Mucosa of descending colon (tissue), 3 donors: ENCODE measurements at places on chromosomes 3 and 15. TPM values are rescaled to one million over a fixed set of nuclear protein-coding genes. Genes with fewer than 3 reads are reported as not detected.

DNA sequence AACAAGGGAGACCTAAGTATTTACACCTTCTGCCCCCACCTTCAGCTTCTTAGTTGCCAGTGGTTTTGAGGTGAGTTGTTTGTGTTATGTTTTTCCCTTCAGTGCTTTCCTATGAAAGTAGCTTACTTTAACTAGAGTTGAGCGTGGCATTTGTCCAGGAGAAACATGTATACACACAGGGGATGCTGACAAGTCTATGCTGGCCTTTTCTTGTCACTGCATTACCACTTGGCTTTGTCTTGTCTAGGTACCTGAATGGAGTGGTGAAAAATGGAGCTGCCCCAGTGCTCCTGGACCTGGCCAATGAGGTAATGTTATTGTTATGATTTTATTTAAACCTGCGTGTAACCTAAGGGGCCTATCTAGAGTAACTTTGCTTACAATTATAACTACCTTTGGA is 74.4 kb downstream of the CDIN1 start:
- no peak for DNase-seq

GRCh38 chr15:88651136-88651732 is 12.4 kb downstream of the ISG20 start:
- DNase-seq: no peak

DNA sequence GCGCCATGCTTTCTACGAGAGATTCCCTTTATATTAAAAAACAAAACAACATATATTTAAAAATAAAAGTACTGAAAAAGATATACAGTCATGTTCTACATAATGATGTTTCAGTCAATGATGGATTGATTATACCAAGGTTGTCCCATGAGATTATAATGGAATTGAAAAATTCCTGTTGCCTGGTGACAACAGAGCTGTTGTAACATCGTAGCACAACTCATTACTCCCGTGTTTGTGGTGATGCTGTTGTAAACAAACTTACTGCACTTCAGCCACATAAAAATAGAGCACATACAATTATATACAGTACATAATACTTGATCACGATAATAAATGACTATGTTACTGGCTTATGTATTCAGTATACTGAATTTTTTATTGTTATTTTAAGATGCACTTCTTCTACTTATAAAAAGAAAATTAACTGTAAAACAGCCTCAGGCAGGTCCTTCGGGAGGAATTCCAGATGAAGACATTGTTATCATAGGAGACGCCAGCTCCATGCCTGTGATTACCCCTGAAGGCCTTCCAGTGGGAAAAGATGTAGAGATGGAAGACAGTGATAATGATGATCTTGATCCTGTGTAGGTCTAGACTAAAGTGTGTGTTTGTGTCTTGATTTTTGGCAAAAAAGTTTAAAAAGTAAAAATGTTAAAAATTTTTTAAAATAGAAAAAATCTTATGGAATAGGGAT is 11.7 kb downstream of the CCR1 start:
- DNase-seq: no peak

DNA sequence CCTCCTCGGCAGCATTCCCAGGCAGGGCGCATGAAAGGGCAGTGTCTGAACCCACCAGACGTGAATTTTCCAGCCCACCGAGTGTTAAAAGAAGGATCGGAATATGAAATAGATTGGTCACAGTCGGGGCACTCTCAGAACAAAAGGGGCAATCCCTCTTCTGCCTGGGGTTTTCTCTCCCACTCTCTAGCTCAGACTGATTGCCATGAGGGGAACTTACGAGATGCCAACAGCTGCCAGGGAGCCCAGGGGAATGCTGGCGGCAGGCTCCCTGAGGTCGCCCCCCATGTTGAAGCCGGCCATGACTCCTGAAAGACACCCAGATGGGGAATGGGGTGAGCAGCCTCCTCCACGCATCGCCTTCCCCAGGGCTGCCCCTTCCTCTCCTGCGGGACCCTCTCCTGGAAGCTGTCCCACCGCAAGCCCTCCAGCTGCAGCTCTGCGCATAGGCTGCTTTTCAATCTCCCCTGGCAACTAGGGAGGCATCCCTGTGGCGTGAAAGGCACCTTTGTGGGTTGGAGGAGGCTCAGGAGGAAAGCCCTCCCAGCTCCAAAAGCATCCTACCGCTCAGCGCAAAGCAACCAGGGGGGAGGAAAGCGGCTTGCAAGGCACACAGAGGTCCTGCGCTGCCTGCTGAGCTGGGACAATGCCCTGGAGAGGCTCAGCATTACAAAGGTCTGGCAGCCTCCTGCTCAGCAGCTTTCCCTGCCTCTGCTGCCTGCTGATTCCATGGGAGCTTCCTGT is 64.8 kb upstream of the HEG1 start:
- DNase-seq: no peak

- no peak for DNase-seq
Measured at GRCh38 chr3:16589867-16590624, 15.2 kb downstream of the DAZL start.

- DNase-seq: no peak
Measured at GRCh38 chr3:80643421-80643820, 875.6 kb upstream of the ROBO1 start.

Gene CD47
- 68.5 TPM for total RNA-seq

Gene ULK4
- 9.5 TPM for total RNA-seq
